ENCODE measurements at places on chromosomes 11 and 22.

DNA sequence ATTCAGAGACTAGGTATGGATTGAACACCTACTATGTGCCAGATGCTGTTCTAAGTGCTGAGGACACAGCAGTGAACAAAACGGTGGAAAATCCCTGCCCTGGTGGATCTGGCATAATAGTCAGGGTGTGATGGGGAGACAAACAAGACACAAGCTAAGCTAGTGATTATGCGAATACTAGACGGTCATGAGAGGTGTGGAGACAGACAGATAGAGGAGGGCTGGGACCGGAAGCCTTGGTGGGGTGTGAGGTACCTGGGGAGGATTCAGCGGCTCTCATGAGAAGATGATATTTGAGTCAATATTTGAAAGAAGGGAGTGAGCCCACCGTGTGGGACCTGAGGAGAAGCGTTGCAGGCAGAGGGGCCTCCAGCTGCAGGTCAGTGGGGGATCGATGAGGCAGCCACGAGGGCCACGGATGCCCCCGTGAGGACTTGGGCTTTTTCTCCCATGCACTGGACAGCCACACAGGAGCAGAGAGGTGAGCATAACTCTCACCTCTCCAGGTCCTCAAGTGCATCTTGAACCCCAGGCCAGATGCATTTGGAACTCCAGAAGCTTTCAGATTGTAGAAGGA lies 4.7 kb downstream of the CD5 start:
- DNase-seq, result no peak

DNA sequence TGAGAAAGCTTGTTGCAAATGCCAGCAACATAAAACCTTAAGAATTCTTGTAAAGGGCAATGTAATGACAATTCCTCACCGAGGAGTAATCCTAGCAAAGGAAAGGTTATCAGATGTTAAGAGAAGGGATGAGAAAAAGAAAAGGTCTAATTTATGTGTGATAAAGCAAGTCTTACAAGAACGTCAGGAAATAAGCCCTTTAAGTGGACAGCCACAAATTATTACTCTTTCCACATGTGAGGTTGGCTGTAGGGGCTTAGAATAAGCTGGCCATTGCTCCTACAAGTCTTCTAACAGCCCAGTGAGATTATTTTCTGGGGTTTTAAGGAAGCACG lies 9.3 kb downstream of the LAYN start:
- no peak for DNase-seq

DNA sequence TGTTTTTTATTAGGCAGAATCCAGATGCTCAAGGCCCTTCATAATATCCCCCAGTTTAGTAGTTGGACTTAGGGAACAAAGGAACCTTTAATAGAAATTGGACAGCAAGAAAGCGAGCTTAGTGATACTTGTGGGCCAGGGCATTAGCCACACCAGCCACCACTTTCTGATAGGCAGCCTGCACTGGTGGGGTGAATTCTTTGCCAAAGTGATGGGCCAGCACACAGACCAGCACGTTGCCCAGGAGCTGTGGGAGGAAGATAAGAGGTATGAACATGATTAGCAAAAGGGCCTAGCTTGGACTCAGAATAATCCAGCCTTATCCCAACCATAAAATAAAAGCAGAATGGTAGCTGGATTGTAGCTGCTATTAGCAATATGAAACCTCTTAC lies 1.4 kb downstream of the HBB start:
- no peak for DNase-seq

GRCh38 chr11:94546886-94547285 lies 3.2 kb downstream of the FUT4 start:
- DNase-seq, result no peak

DNA sequence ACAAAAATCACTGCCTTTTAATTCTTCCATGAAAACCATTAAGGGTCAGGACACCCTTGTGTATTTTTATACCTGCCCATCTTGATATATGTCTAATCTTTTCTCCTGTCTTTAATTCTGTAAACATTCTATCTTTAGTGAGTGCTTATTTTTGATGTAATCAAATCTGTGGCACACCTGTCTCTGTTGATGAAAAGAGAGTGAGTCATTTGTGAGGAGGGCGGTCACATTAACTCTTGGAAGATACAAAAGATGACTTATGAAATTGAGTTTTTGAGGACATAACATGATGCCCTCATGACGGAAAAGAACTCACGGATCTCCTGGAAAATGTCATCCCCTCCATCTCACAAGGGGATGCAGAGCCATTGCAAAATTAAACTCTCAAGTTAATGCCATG lies 206.5 kb upstream of the PGR start:
- DNase-seq, result no peak

DNA sequence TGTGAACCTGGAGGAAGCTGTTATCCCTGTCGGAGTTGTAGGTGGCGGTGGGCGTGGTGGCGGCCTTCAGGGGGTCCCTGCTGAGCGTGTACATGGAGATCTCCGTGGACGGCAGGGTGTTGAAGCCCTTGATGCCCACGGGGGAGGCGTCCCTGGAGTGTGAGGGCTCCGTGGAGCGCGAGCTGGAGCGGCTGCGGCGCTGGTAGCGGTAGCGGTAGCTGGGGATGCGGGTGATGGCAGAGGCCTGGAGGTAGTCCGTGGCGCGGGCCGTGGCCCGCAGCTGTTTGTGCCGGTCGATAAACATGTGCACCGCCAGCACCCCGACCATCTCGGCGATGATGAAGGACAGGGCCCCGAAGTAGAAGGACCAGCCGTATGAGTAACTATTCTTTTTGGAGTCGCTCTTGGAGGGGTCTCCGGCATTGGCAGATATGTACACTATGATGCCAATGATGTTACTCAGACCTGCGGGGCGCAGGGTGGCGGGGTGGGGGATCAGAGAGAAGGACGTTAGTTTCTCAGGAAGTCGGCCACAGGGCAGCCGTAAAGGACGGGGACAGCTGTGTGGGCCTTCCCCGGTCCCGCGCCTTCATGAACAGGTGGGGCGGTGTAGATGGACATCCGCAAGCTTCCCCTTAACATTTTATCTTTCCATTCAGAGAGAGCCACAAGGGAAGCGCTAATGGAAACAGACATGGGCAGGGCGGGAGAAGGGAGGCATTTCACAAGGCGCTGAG lies 35.6 kb upstream of the EIF3D start:
- no peak for DNase-seq

DNA sequence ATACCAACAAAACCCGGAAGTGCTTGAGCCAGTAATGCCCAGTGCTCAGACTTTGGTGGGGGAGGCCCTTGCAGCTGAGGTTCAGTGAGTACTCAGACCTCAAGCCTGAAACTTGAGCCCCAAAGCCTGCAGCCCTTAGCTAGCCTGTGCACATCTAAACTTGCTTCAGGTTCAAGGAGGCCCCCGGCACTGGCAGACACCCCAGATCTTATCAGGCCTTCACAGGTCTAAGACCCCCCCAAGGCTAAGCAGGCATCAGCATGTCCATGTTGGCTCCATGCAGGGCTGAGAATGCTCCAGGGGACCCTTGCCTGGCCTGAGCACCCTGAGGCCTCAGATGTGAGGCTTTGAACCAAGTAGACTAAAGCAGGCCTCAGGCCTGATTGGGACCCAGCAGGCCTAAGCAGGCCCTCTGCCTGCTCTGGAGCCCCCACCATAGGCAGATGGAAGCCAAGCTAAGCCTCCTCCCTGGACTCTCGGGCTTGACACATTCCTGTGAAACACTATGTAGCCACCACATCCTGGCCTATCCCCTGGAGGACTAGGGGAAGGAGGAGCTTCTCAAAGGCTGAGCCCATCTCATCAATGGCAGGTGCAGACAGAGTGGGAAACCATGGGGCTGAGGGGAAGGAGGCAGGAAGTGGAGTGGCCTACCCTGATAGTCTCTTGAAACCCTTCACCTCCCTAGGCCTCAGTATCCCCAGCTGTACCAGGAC lies 1.2 kb upstream of the CASTOR1 start:
- no peak for DNase-seq

DNA sequence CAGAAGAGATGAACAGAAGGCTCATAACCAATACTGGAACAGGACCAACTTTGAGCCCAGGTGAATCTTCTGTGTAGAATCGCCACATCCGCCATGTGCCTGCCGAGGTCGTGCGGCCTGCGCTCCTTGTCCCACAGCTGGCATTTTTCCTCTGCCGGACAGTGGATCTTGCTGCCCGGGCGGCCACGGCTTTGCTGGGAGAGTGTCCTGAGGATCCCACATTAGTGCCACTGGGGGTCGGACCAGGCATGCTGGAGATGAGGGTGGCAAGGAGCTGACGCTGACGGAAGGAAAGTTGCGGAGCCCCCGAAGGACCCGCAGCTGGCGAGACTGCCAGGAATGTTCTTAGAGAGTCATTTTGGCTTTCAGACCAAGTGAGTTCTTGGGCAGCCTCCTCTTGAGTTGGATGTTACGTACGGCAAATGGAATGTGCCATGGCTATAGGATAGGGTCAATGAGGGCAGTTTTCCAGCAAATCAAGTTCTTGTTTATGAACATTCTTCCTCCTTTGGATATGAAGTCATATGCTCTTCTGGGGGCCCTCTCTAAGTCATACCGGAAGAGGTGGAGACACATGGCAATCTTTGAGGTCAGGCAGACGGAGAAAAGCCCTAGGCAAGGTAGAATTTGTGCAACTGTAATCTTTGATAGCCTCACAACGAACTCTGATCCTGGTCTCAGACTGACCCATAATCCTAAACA lies 57.4 kb upstream of the NUP160 start:
- no peak for DNase-seq
